ENCODE measurements at places on chromosomes 6 and 20. TPM values are rescaled to one million over a fixed set of nuclear protein-coding genes. Genes with fewer than 3 reads are reported as not detected.

DNA sequence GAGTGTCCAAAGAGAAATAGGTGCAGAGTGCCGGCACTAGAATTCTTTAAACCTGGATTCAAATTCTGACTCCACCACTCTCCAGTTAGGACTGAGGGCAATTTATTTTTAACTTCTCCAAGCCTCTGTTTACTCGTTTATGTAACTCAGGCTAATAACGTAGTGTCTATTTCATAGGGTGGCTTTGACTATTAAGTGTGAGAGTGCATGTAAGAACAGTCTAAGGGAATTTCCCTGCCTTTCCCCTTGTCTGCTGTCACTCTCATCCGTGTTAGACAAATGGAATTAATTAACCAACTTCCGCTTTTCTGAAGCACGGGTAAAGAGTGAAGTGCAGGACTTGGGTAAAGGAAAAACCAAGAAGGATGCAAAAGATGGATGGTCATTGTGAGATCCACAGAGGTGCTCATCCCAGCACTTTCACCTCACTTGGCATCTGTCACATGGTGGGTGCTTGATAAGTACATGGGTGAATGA is 4.1 kb upstream of the ZKSCAN8 start:
- H3K4me1 ChIP-seq: peaks cover 20% of the 10 kb centered on the region
- H3K4me3 ChIP-seq: peak overlapping the region; percentile 88
- peak overlapping the region; percentile 92 for H3K27ac ChIP-seq
- H3K36me3 ChIP-seq: no peaks in the 10 kb centered on the region

GRCh38 chr6:42781796-42782688 is at the start of gene BICRAL:
Gene BICRAL, plus strand, starts transcription at chr6:42782052. Its CDS starts 39,971 bp downstream, at chr6:42822023.
- H3K36me3 ChIP-seq: no peaks in the 10 kb centered on the region
- no peak for DNase-seq
- no peaks in the 10 kb centered on the region for H3K27me3 ChIP-seq
- peak within 1 kb of the TSS; percentile 86 for H3K4me3 ChIP-seq

The DYNLT1 gene
- 49.1 TPM for total RNA-seq

- no peaks in the 10 kb centered on the region for H3K27me3 ChIP-seq
- no peaks in the 10 kb centered on the region for H3K36me3 ChIP-seq
- DNase-seq: peak; percentile 88
- H3K4me3 ChIP-seq: no peak overlapping the region
- peaks cover 30% of the 10 kb centered on the region for H3K4me1 ChIP-seq
- H3K27ac ChIP-seq: peak overlapping the region; percentile 91
Observed at GRCh38 chr6:11467364-11467763, 70.2 kb upstream of the TMEM170B start.

The TAP2 gene
- 77.2 TPM for total RNA-seq

DNA sequence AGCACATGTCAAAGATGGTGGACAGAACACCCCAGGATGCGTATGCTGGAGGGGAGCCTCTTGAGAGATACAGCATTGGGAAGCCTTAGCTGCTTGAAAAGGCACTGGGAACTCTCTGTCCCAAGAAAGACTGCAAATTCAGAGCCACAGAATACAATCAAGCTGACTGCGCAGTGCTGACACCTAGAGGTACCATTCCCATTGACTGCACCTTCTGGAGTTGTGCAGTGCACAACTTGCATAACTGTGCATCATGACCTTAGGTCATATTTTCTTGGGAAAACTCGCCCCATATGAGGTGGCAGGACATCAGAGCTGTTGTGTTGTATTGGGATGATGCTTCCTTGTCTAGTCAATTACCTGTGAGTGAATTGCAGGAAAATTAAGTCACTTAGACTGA is 646.5 kb upstream of the NOX3 start:
- H3K27ac ChIP-seq: no peak overlapping the region
- no peak for DNase-seq

- no peaks in the 10 kb centered on the region for H3K27me3 ChIP-seq
- DNase-seq: no peak
- H3K4me1 ChIP-seq: no peaks in the 10 kb centered on the region
- no peak overlapping the region for H3K27ac ChIP-seq
- H3K36me3 ChIP-seq: no peaks in the 10 kb centered on the region
- no peak overlapping the region for H3K4me3 ChIP-seq
Observed at GRCh38 chr6:27062755-27063154, 184.7 kb upstream of the PRSS16 start.

DNA sequence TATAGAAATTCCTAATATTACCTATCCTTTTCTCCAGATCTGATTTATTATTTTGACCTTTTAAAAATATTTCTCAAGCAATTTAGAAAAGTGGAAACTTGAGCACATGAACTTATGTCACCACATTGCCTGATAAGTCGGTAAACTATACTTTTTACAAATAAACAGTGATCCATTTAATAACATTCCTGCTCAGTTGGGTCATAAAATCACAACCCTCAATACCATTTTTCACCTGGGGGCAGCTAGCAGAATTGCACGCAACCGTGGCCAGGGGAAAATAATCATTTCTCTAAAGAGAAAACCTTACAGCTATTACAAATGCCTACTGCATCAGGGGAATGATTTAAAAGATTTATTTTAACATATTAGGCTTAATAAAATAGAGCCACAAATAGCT is 614.5 kb downstream of the PHF3 start:
- H3K36me3 ChIP-seq: no peaks in the 10 kb centered on the region
- no peaks in the 10 kb centered on the region for H3K4me1 ChIP-seq
- DNase-seq: no peak
- no peak overlapping the region for H3K4me3 ChIP-seq
- H3K27me3 ChIP-seq: no peaks in the 10 kb centered on the region

DNA sequence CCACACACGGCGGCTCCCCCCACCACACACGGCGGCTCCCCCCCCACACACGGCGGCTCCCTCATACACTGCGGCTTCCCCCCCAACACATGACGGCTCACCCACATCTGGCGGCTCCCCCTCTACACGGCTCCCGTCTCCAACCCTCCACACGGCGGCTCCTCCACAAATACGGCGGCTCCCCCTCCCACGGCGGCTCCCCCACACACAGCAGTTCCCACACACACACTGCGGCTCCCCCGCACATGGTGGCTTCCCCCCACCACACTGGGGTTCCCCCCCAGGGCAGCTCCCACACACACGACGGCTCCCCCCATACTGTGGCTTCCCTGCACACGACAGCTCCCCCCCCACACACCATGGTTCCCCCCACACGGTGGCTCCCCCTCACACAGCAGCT is 98.0 kb downstream of the TTLL2 start:
- no peaks in the 10 kb centered on the region for H3K36me3 ChIP-seq
- H3K4me1 ChIP-seq: no peaks in the 10 kb centered on the region
- H3K27me3 ChIP-seq: no peaks in the 10 kb centered on the region
- H3K27ac ChIP-seq: no peak overlapping the region
- H3K4me3 ChIP-seq: no peak overlapping the region

The DUSP15 gene
- total RNA-seq: 3.2 TPM

- no peaks in the 10 kb centered on the region for H3K36me3 ChIP-seq
- no peaks in the 10 kb centered on the region for H3K4me1 ChIP-seq
- H3K27ac ChIP-seq: no peak overlapping the region
- H3K27me3 ChIP-seq: no peaks in the 10 kb centered on the region
- DNase-seq: no peak
- H3K4me3 ChIP-seq: no peak overlapping the region
Observed at GRCh38 chr6:135519348-135519747, 21.8 kb upstream of the AHI1 start.

The GSTA3 gene
- total RNA-seq: not detected

The MAS1 gene
- not detected for total RNA-seq

- H3K27me3 ChIP-seq: no peaks in the 10 kb centered on the region
- H3K4me3 ChIP-seq: no peak overlapping the region
- no peaks in the 10 kb centered on the region for H3K36me3 ChIP-seq
- no peak overlapping the region for H3K27ac ChIP-seq
- H3K4me1 ChIP-seq: no peaks in the 10 kb centered on the region
- no peak for DNase-seq
Observed at GRCh38 chr6:115982453-115982852, 78.2 kb downstream of the FRK start.

DNA sequence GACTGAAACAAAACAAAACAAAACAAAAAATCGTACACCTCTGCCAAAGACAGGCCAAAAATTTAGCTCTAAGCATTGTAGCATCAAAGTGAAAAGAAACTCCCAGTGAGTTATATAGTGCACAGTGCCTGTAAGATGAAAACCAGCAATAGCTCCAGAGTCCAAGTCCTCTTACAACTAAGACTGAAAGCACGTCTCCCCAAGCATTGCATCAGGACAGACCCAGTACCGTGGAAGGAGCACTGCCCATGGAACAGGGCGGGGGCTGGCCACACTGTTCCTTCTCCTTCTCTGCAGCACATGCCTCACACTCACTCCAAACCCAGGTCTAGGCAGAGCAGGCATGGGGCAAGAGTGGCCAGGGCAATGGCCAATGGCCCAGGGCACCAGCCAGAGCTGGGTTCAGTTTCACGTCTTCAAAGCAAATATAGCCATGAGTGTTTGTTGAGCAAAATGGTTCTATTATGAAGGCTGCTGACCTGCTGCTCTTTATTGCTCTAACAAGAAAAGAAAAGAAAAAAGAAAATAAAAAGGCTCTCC is 72.2 kb upstream of the PBOV1 start:
- H3K4me1 ChIP-seq: no peaks in the 10 kb centered on the region
- no peaks in the 10 kb centered on the region for H3K36me3 ChIP-seq
- no peak for DNase-seq
- no peak overlapping the region for H3K27ac ChIP-seq
- no peaks in the 10 kb centered on the region for H3K27me3 ChIP-seq
- H3K4me3 ChIP-seq: no peak overlapping the region

The MICB gene
- 18.0 TPM for total RNA-seq

DNA sequence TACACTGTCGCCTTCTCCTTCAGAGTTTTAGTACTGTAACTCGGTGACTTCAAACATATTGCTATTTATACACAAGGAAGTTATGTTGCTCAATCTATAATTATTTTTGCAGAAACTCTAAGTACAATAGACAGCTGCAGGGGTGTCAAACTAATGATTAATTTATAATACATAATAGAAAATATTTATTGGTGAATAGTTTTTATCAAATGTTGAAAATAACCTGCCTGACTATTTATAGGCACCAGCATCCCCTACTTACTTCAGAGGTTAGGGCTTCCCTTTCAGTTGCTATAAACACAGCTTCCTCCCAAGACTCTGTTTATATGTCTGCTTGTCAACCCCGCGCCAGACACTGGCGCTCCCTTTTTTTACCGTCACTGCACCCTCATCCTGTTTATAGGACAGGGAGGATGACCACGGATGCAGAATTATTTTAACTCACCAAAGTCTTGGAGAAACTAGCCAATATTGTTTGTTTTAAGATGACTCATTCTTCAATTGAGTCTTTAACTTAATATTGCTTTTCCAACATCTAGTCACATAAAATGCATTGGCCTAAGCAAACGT is 225.0 kb downstream of the ALDH8A1 start:
- no peak for DNase-seq
- H3K27me3 ChIP-seq: peaks cover 4% of the 10 kb centered on the region
- H3K27ac ChIP-seq: no peak overlapping the region
- no peak overlapping the region for H3K4me3 ChIP-seq

- no peaks in the 10 kb centered on the region for H3K27me3 ChIP-seq
- peaks cover 16% of the 10 kb centered on the region for H3K4me1 ChIP-seq
- no peak overlapping the region for H3K4me3 ChIP-seq
- DNase-seq: no peak
- H3K27ac ChIP-seq: peak overlapping the region; percentile 91
Observed at GRCh38 chr6:88492824-88493223, 326.7 kb upstream of the CNR1 start.

DNA sequence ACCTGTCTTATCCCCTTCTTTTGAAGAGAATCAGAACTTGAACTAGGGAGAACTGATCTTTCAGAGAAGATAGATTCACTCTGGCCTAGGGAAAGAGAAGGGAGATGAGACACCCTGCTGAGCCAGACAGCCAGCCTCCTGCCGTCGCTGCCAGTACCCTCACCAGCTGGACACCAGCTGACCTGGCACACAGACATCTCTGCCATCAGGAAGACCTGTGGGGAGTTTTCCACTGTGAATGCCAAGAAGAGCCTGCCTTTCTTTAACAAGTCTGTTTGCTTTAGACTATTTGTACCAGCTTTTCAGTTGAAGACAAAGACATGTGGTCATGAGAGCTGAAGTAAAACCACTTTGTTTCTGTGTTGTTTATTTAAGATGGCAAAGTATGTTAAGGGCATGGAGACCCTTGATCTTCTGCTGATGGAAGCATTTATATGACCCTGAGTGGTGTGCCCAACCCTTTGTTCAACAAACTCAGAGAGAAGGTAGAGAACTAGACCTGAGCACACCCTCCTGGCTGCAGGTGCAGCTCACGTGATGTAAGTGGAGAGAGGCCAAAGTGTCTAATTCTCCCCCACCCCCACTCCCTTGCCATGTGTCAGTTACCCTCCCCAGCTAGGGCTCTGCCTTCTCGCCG is 82.3 kb upstream of the SLC24A3 start:
- no peaks in the 10 kb centered on the region for H3K36me3 ChIP-seq
- DNase-seq: no peak
- no peaks in the 10 kb centered on the region for H3K27me3 ChIP-seq
- H3K4me1 ChIP-seq: no peaks in the 10 kb centered on the region

The IP6K3 gene
- total RNA-seq: not detected

- no peak overlapping the region for H3K27ac ChIP-seq
- no peaks in the 10 kb centered on the region for H3K27me3 ChIP-seq
- H3K4me1 ChIP-seq: no peaks in the 10 kb centered on the region
- H3K4me3 ChIP-seq: no peak overlapping the region
- H3K36me3 ChIP-seq: no peaks in the 10 kb centered on the region
- DNase-seq: no peak
Observed at GRCh38 chr20:18421608-18422007, 45.2 kb downstream of the DZANK1 start.

The IMPG1 gene
- not detected for total RNA-seq

The CDH22 gene
- total RNA-seq: not detected

GRCh38 chr20:41300383-41300782 is 17.1 kb downstream of the ZHX3 start:
- no peak overlapping the region for H3K4me3 ChIP-seq
- H3K27ac ChIP-seq: no peak overlapping the region
- peaks cover 10% of the 10 kb centered on the region for H3K4me1 ChIP-seq
- no peaks in the 10 kb centered on the region for H3K27me3 ChIP-seq
- no peaks in the 10 kb centered on the region for H3K36me3 ChIP-seq

The ARHGAP18 gene
- 35.0 TPM for total RNA-seq

GRCh38 chr6:125839471-125839870 is 48.7 kb downstream of the NCOA7 start:
- H3K4me3 ChIP-seq: no peak overlapping the region
- DNase-seq: no peak
- H3K4me1 ChIP-seq: no peaks in the 10 kb centered on the region
- no peaks in the 10 kb centered on the region for H3K27me3 ChIP-seq

All from GM12878 (cell line).